ENCODE measurements at places on chromosomes 4 and X.
A peak's percentile ranks its signal among the peaks of the same experiment; 100 is the strongest.

DNA sequence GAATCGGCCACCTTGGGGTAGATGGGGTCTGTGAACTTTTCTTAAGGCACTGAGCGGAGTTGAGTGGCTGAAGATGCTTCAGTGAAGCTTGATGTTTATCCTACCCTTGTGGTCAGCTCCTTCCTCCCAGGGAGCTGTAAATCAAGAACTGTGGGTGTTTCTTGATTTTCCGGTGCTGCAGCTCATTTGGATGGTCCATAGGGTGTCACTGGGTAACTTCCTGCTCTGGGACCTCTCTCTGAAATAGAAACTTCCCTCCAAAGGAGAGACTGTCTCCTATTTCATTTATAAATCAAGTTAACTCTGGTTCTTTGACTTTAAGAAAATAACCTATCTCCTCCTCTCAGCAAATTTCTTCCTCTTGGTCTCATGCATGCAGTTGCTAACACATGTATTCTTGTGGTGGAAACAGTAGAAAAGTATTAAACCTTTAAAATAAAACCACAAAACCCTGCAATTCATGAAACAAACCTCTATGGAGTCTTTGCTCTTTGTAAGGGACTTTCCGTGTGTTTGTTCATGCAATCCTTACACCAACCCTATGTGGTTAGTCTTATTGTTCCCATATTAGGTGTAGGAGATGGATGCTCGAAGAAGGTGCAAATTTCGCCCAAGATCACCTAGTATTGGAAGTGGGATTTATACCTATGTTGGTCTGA, 110.3 kb downstream of the SHROOM3 start:
- DNase-seq: no peak

DNA sequence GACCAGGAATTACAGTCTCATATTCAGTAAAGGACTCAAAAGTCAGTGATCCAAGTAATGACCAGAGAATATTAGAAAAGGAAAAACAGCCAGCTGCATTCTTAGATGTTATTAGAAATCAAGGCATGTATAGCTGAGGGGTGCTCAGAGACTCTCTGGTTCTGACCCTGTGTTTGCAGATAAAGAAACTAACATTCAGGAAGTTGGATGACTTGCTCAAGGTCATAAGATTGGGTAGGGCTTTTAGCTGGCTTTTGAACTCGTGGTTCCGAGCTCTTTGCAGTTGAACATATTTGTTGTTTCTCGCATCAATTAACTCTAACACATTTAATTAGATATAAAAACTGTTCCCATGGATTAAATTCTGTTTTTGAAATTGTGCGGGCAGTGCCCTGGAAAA, 62.5 kb upstream of the ENPP6 start:
- no peak for DNase-seq

DNA sequence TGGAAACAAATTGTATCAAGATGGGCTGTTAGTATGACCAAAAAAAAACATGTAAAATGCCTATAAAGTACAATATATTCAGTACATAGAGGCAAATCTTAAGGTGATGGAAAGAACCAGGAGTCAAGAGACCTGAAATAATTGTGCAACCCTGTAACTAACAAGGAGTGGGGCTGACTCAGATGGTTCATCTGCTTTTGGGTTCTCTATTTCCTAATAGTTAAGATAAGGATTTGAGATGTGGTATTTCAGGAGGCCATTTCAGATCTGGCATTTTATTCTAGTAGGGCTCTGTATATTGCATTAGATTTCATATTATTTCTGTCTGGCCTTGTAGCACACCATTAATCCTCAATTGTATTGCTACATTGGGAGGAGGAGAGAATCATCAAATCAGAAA, 268.4 kb downstream of the HS3ST1 start:
- DNase-seq: no peak

DNA sequence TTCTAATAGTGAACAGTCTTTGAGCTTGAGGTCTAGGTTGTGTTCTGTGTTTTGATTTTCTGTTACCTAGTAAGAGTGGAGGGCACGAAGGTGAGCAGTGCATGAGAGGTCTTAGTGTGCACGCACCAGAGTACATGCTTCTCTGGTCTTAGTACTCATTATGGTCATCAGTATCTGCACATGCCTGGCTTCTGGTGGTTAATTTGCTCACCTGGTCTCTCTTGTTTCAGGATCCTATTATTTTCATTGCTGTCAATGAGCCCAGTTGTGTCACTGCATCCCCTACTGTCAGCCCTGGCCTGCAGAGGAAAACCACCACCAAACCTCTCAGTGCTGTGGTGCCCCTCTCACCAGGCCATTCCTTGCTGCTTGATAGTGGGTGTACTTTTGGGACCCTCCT, 54.8 kb downstream of the NSUN7 start:
- DNase-seq: no peak

GRCh38 chr4:37690976-37691375, 4.8 kb upstream of the RELL1 start:
- no peak for DNase-seq

GRCh38 chr4:159697322-159698283, 594.7 kb downstream of the RAPGEF2 start:
- no peak for DNase-seq

DNA sequence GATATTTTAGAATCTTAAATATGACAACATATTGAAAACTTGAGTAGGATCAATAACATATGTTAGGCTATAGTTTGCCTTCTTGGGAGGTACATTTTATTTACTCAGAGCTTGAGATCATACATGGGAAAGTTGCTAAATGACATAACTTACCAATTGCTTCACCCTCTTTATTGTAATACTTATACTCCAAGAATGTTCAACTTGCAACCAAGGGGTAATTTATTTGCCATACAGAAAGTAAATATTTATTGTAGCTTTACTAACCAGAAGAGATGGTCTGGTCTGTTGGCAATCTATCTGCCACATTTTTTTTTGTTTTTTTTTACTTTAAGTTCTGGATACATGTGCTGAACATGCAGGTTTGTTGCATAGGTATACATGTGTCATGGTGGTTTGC, 426.6 kb downstream of the ARHGAP24 start:
- peak; percentile 24 for DNase-seq

- DNase-seq: no peak
Measured at GRCh38 chrX:120504569-120504968, 35.5 kb upstream of the LAMP2 start.

DNA sequence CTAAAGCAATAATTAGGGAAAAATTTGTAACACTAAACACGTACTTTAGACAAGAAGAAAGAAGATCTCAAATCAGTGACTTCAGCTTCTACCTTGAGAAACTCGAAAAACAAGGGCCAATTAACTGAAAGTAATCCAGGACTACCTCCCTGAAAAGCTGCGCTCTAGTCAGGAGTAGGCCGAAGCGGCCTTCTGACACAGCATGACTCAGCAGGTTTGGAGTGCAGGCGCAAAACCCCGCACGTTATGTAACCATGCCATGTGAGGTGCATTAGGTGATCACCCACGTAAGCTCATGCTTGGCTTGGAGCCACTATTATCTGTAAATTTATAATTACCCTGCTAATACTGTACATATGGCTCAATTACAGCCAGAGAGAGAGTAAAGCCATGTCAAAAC, 52.8 kb upstream of the CCDC149 start:
- DNase-seq: no peak

DNA sequence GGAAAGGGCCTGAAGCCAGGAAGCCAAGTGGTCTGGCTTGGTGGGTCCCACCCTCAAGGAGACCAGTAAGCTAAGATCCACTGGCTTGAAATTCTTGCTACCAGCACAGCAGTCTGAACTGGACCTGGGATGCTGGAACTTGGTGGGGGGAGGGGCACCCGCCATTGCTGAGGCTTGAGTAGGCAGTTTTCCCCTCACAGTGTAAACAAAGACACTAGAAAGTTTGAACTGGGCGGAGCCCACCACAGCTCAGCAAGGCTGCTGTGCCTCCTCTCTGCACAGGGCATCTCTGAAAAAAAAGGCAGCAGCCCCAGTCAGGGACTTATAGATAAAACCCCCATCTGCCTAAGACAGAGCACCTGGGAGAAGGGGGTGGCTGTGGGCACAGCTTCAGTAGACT, 63.1 kb downstream of the AFM start:
- no peak for DNase-seq

DNA sequence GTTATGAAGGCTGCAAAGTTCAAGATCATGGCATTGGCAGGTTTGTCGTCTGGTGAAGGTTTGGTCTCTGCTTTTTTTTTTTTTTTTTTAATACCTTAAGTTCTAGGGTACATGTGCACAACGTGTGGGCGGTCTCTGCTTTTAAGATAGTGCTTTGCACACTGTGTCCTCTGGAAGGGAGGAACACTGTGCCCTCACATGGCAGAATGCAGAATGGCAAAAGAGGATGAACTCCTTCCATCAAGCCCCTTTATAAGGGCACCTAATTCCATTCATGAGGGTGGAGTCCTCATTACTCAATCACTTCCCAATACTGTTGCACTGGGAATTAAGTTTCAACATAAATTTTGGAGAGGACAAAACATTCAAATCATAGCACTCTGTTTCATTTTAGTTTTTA, 101.4 kb downstream of the GLRA2 start:
- no peak for DNase-seq

- DNase-seq: no peak
Measured at GRCh38 chrX:128714425-128714824, 662.2 kb upstream of the ACTRT1 start.

GRCh38 chr4:128311659-128312403, 24.2 kb upstream of the PGRMC2 start:
- DNase-seq: no peak

- peak; percentile 67 for DNase-seq
Measured at GRCh38 chr4:87502580-87503238, 26.5 kb downstream of the SPARCL1 start.

- no peak for DNase-seq
Measured at GRCh38 chr4:114535725-114536124, 62.9 kb upstream of the UGT8 start.

DNA sequence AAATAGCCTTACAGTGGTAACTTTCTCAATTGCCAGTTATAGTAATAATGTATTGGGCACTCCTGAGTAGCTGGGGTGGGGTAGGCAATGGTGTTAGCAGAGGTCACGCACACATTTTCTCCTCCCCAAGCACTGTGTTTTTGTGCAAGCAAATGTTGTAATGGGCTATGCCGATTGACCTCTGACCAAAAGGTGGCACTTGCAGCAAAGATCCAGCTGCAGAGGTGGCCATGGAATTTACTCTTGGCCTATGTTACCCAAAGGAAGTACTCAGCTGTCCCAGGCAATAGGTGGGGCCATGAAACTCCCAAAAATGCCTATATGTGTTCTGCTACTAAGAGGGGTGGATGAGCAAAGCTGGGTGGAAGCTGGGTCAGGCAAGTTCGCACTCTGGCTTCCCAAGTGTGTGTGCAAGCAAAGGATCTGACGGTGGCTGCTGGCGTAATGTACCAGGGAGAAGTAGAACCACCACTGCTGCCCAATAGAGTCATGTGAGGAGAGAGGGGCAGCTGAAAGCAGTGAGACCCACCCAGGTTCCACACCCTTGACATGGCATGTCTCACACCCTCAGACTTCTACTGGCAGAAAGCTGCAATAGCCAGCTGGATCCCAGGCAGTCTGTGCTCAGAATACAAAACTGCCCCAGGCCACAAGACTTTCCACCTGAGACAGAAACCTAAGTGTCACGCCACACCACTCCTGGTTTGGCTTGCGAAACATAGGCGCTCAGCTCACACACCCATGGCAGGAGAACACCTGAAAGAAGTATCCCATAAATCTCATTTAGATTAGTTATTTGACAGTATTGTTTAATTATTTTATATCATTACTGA, 353.3 kb upstream of the EMCN start:
- DNase-seq: no peak
